H9 (cell line): ENCODE measurements at places on chromosomes 12 and 14. TPM values are rescaled to one million over a fixed set of nuclear protein-coding genes. Genes with fewer than 3 reads are reported as not detected.

DNA sequence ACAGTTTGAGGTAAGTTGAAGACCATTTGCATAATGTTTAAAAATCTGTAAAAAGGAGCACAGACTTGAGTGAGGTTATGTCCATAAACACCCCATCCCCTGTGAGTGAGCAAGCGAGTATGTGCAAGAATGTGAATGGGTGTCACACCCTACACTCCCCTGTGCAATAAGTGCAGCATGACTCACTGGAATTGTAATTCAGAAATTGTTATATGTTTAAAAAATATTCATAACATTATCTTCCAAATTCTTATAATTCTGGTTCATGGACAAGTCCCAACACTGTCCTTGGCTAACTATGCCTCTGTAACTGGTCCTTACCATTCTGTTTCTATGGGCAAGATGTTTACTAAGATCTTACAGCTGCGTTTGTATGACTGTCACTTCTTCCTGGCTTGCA lies 207.8 kb upstream of the FAR2 start:
- H3K27me3 ChIP-seq, result no peaks in the 10 kb centered on the region
- no peak overlapping the region for H3K4me3 ChIP-seq
- H3K27ac ChIP-seq, result no peak overlapping the region
- DNase-seq, result no peak
- H3K4me1 ChIP-seq, result no peaks in the 10 kb centered on the region

DNA sequence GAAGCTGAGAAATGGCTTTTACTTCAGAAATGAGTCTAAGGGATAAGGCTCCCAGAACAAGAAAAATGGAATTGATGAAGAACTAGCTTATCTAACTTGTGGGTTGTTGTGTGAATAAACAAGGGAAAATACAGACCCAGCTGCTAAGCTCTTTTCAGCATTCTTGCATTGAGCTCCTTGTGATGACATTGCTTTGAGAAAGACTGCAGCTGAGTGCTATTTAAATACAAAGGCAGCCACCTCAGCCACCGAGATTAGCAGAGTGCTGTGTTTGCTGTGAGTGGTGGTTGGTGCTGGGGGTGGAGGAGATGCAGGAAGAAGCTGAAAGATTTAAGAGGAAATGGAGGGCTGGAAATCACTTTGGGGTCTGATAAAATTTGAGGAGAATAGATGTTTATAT lies 396.0 kb upstream of the PRICKLE1 start:
- peak overlapping the region; percentile 37; the same call in 2 of the 3 replicates for H3K4me3 ChIP-seq
- no peak overlapping the region for H3K27ac ChIP-seq
- peak; percentile 79 for DNase-seq
- H3K27me3 ChIP-seq, result no peaks in the 10 kb centered on the region
- H3K4me1 ChIP-seq, result no peaks in the 10 kb centered on the region; the same call in 1 of the 2 replicates

GRCh38 chr14:59013672-59014298 lies 174.7 kb upstream of the DAAM1 start:
- no peak for DNase-seq
- H3K4me3 ChIP-seq, result no peak overlapping the region
- H3K27me3 ChIP-seq, result no peaks in the 10 kb centered on the region
- H3K27ac ChIP-seq, result no peak overlapping the region
- H3K36me3 ChIP-seq, result no peaks in the 10 kb centered on the region
- peaks cover 2% of the 10 kb centered on the region; the same call in 1 of the 2 replicates for H3K4me1 ChIP-seq

DNA sequence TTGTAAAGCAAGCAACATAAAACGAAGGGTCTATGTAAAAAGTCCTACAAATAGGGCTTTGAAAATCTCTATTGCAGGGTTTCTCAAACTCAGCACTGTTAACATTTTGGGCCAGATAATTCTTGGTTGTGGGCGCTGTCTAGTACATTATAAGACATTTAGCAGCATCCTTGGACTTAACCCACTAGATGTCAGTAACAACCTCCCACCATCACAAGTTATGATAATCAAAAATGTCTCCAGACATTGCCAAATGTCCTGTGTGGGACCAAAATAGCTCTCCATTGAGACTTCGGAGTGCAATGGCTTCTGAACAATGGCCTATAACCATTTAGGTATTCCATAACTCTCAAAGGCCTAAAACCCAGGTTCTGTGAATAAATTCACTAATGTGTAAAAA lies 22.9 kb upstream of the DHRS7 start:
- no peak overlapping the region for H3K27ac ChIP-seq
- no peaks in the 10 kb centered on the region for H3K36me3 ChIP-seq
- H3K4me3 ChIP-seq, result no peak overlapping the region
- no peak for DNase-seq
- no peaks in the 10 kb centered on the region for H3K4me1 ChIP-seq

DNA sequence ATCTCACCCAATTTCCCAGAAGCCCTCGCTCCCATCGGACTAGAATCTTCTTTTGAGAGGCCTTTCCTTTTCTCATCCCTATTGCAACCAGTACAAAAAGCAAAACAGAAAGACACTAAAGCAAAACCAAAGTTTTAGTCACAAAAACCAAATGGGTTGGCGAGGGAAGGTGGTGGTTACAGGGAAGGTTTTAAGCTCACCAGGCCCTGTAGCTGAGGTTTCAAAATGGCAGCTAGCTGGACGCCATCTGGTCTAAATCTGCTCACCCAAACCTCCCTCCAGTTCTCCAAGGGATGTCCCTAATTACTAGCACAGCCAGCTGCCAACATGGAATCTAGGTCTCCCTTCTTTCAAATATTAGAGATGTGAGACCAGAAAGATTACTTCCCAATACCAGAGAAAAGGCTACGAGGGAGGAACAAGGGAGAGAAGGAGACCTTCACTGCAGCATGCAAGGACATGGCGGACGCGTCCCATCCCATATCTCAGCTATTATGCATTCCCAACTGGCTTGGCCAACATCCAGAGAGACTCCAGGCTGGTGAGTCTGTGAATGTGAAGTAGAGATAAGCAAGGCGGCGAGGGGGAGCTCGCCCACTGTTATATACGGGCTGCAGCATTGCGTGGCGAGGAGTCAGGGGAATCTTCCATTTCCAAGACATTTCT lies 70.8 kb downstream of the DPF3 start:
- DNase-seq, result no peak
- no peaks in the 10 kb centered on the region; the same call in 1 of the 2 replicates for H3K4me1 ChIP-seq
- no peaks in the 10 kb centered on the region; the same call in 2 of the 3 replicates for H3K36me3 ChIP-seq
- H3K27me3 ChIP-seq, result no peaks in the 10 kb centered on the region

DNA sequence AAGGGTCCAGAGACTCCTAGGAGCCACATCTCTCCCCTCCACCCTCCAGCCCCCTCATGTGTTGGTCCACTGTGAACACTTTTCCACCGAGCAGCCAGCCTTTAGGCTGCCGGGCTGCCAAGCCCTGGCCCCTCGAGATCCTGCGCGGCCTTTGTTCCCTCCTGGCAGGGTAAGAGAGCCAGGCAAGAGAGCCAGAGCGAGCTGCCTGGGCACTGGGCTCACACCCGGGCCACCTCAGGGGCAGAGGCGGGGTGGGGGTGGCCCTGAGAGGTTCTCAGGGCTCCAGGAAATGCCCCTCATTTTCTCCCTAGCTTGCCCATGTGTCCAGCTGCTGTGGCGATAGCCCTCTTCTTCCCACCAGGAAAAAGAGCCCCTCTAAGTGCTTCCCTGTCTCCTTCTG lies 44.8 kb downstream of the LTBP2 start:
- H3K4me1 ChIP-seq, result no peaks in the 10 kb centered on the region
- H3K27ac ChIP-seq, result no peak overlapping the region
- no peaks in the 10 kb centered on the region for H3K27me3 ChIP-seq
- H3K4me3 ChIP-seq, result no peak overlapping the region
- DNase-seq, result no peak

DNA sequence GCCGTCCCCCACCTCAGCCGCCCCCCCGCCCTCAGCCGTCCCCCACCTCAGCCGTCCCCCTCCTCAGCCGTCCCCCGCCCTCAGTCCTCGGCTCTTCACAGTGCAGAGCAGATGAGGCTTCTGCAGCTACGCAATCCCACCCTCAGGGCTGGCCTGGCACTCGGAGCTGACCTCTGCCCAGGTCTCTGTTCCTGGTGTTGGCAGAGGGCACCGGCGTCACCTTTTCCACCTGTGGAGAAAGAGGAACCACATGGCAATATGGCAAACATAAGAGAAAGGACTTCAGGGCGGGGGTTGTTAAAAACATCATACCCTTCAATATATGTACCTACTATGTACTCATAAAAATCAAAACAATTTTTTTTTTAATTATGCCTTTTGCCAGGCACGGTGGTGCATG lies 45.8 kb downstream of the MLXIP start:
- peaks cover 12% of the 10 kb centered on the region for H3K36me3 ChIP-seq
- no peak overlapping the region for H3K27ac ChIP-seq
- H3K4me1 ChIP-seq, result 0 out of 2 replicates have a peak, but pooled peaks cover 4% of the 10 kb centered on the region
- H3K27me3 ChIP-seq, result no peaks in the 10 kb centered on the region
- no peak overlapping the region for H3K4me3 ChIP-seq
- no peak for DNase-seq

DNA sequence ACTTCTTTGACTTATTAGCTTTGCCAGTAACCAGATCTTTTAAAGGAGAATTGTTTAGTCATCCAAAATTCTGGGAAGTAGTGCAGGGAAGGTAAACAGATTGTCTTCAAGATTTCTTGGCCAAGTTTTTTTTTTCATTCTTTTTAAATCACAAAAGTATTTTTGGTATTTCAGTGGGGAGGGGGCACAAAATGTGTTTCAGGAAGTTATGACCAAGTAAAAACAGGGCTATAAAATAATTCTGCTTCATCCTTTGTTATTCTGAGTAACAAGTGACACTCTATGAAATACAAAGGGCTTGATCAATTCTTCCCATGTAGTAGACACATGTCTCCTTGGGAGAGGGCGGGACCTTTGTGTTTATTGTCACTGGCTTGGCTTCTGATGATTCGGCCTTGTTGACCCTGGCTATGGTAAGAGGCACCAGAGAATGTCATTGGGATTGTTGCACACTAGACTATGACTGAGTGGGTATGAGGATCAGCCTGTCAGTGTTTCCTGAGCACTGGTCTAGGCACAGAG lies 55.4 kb downstream of the SUSD6 start:
- no peak overlapping the region for H3K27ac ChIP-seq
- H3K36me3 ChIP-seq, result no peaks in the 10 kb centered on the region
- no peak overlapping the region for H3K4me3 ChIP-seq
- H3K4me1 ChIP-seq, result no peaks in the 10 kb centered on the region

GRCh38 chr14:45868863-45869262 lies 615.9 kb upstream of the MIS18BP1 start:
- H3K36me3 ChIP-seq, result peaks cover 30% of the 10 kb centered on the region
- DNase-seq, result no peak
- H3K4me3 ChIP-seq, result no peak overlapping the region
- H3K27me3 ChIP-seq, result no peaks in the 10 kb centered on the region
- no peaks in the 10 kb centered on the region for H3K4me1 ChIP-seq

DNA sequence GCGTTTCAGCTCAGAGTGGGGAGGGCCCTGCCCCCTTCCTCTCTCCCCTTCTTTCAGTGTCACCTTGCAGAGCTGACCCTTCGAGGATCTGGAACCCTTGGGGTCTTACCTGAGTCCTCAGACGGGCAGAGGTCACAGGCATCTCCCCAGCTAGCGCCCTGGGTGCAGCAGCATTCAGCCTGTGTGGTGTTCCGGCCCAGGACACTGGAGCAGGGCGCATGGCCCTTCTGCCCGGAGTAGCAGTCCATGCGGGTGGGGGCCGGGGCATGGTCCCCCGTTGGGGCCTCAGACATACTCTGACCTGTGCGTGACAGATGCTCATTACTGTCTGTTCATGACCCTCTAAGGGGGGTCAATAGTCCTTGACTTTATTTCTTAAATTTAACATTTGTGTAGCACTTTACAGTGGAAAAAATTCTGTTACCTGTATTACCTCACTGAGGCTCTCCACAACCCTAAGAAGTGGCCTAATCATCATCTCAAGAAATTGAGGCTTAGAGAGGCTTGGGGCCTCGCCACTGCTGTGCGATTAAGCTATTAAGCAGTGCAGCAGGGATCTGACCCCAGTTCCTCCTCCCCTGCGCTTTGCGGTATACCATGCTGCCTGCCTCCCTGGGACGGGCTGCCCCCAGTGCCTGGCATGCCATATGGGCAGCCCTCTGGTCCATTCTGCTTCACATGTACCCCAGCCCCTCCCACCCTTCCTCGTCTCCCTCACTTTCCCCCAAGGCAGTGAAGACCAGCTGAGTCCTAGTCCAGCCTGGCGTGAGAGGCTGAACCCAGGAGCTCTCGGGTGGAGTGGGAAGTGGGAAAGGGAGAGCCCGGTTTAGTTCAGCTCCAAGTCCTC lies 11.5 kb downstream of the ISCA2 start:
- H3K4me3 ChIP-seq, result no peak overlapping the region
- no peak for DNase-seq
- H3K36me3 ChIP-seq, result no peaks in the 10 kb centered on the region
- no peaks in the 10 kb centered on the region; the same call in 1 of the 2 replicates for H3K4me1 ChIP-seq
- no peaks in the 10 kb centered on the region for H3K27me3 ChIP-seq

- no peaks in the 10 kb centered on the region for H3K36me3 ChIP-seq
- 0 out of 2 replicates have a peak, but pooled peaks cover 2% of the 10 kb centered on the region for H3K4me1 ChIP-seq
- DNase-seq, result no peak
Measured at GRCh38 chr12:99389751-99390150, 257.8 kb upstream of the GARIN6 start.

DNA sequence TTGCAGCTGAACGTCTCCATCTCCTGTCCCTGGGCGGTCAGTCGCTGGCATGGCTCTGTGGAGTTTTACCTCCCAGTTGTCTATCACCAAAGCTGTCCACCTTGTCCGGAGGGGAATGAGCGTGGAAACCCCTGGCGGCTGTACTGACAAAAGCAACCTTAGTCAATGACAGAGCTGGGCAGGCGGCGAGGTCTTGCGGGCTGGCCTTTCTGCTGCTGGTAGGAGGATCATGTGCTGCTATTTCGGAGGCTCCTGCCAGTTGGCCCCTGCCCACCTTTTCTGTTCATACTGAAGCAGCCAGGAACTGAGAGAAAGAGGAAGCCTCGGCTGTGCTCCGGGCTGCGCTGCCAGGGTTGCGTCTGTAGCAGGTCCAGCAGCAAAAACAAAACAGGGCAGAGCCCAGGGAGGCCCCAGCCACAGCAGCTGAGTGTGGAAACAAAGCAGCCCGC lies 57.7 kb downstream of the HMGA2 start:
- no peaks in the 10 kb centered on the region for H3K27me3 ChIP-seq
- H3K27ac ChIP-seq, result no peak overlapping the region
- H3K4me1 ChIP-seq, result peaks cover 17% of the 10 kb centered on the region
- H3K36me3 ChIP-seq, result peaks cover 4% of the 10 kb centered on the region; the same call in 2 of the 3 replicates
- peak; percentile 60 for DNase-seq

GRCh38 chr12:74441872-74442271 lies 95.8 kb upstream of the ATXN7L3B start:
- no peaks in the 10 kb centered on the region for H3K27me3 ChIP-seq
- H3K4me3 ChIP-seq, result no peak overlapping the region
- no peaks in the 10 kb centered on the region for H3K4me1 ChIP-seq
- no peak overlapping the region for H3K27ac ChIP-seq

GRCh38 chr12:45695035-45695434 lies 34.5 kb upstream of the ARID2 start:
- no peaks in the 10 kb centered on the region for H3K27me3 ChIP-seq
- no peak overlapping the region for H3K4me3 ChIP-seq
- peaks cover 5% of the 10 kb centered on the region; the same call in 2 of the 3 replicates for H3K36me3 ChIP-seq
- H3K4me1 ChIP-seq, result no peaks in the 10 kb centered on the region
- no peak for DNase-seq
- H3K27ac ChIP-seq, result no peak overlapping the region

GRCh38 chr14:72416892-72417291 lies 477.0 kb downstream of the DPF3 start:
- H3K27ac ChIP-seq, result no peak overlapping the region
- peaks cover 3% of the 10 kb centered on the region; the same call in 1 of the 2 replicates for H3K4me1 ChIP-seq
- peaks cover 10% of the 10 kb centered on the region for H3K36me3 ChIP-seq
- H3K4me3 ChIP-seq, result no peak overlapping the region
- DNase-seq, result no peak

- H3K27ac ChIP-seq, result no peak overlapping the region
- H3K36me3 ChIP-seq, result peaks cover 6% of the 10 kb centered on the region; the same call in 2 of the 3 replicates
- DNase-seq, result no peak
- no peaks in the 10 kb centered on the region for H3K4me1 ChIP-seq
- H3K27me3 ChIP-seq, result no peaks in the 10 kb centered on the region
Measured at GRCh38 chr14:95355422-95355821, 35.7 kb upstream of the CLMN start.

Gene TCL1B
- 3.6 and 3.8 TPM in 2 replicates for total RNA-seq

Gene GSG1
- 0.22 and 0.33 TPM in 2 replicates for total RNA-seq

Gene SDSL
- total RNA-seq, result 0.46 and 1.1 TPM in 2 replicates
